ENCODE measurements at places on chromosomes 16 and 17.
A peak's percentile ranks its signal among the peaks of the same experiment; 100 is the strongest.

GRCh38 chr16:89506113-89506504 is 2.1 kb upstream of the SPG7 start:
- DNase-seq: no peak

DNA sequence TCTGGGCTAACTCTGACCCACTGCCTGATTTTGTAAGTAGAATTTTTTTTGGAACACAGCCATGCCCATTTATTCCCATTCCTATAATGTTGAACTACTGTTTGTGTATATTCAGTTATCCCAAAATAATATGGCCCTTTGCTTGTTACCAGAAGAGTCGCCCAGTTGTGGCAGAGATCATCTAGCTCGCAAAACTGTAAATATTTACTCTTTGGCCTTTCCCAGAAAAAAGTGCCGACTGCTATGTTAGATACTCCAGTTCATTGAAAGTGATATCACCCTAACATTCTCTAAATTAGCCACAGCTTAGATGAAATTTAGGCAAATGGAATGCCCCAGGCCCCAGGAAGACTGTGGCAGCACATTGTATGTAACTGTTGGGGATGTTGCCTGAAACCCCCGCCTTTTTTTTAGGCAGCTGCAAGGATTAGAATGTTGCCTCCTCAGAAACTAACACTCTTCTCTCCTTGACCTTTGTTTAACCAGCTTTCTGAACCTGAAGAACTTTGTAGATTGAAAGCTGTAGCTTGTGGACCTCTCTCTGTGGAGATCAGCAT is 19.1 kb downstream of the WWOX start:
- DNase-seq: no peak

DNA sequence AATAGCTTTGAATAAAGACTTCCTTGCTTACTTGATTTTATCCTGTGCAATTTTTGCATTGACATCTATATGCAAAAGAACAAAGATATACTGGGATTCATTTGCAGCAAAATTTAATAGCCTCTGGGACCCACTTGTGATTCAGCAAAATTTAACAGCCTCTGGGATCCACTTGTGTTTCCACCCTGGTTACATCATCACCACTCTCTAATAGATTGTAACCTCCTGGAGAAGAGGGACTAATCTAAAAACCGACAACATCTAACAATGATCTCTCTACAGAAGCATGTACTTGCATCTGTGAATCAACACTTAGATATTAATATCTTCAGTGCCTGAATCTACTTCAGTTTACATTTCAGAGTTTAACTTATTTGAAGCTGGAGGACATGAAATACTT is 202.0 kb upstream of the CPHXL start:
- no peak for DNase-seq

DNA sequence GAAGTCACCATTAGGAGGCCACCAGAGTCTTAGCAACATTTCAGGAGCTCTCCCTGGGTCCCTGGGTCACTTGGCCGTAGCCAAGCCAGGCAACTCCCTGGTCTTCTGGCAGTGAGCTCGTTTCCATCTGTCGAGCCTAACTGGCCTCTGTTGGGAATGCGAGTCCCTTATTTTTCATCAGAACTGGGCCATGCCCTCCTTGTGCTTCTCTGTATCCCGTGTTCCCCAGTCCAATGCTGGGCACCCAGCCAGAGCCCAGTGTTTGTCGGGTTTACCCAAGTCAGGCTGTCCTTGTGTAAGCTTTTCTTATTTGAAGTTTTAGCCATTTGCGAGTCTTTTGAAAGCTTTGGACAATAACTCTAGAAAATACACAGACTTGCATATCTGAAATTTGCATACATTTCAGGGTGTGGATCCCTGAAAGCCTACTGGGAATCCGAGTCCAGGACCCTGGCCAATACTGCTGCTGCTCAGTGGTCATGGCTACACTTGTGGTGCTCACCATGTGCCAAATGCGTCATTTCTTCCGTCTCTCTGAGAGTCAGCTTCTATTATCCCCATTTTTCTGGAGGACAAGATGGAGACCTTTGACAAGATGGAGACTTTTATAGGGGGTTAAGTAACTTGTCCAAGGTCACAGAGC is 81.6 kb upstream of the LGALS9 start:
- DNase-seq: no peak

DNA sequence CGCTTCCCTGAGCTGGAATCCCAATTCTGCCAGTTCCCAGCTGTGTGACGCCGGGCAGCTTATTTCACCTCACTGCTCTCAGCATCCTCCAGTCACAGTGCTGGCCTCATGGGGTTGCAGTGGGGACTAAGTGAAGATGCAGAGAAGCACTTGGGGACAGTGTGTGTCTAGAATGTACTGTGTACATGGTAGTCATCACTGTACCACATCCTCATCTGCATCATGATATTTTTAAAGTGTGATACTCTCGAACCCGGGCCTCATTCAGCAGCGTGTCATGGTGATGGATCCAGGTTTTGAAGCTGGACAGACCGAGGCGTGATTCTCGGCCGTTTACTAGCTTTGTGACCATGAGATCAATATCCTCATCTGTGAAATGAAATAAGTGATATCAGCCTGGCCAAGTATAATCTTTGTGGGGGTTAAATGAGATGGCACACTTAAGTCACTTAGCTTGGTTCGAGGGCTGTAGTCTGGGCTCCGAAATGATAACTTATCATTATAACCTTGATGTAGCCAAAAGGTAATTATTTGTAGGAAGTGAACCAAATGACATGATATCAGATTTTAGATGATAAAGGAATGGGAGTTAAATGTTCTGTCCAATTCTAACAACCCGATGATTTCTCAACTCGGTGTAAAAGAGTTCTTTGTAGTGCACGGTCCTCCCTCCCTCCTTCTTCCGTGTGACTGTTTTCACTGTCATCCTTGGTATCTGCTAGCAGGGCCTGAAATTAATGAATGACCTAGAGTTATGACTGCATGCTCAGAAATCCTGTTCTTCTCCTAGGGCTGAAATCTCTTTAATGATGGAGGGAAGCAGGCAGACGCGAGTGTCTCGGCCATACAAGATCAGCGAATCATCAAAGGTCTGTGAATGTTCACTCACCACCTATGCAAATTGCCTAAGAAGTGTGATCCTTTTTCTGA is 2.0 kb downstream of the KLHL36 start:
- DNase-seq: no peak

DNA sequence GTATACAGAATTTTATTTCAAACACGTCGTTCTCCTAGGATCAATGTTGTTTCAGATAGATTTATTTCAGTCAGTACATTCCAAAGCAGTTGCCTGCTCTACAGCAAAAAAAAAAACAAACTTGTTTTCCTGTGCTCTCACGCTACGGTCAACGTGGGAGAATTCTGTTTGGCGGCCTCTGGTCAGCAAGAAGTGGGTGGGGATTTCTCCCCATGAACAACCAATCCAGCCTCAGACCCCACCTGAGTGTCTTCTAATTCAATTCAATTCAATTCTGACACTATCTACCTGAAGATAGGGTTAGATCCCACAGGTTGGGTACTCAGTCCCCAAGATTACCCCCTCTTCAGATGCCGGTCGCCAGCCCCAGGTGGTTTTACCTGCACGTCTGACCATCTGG is 22.1 kb downstream of the C17orf58 start:
- DNase-seq: no peak

DNA sequence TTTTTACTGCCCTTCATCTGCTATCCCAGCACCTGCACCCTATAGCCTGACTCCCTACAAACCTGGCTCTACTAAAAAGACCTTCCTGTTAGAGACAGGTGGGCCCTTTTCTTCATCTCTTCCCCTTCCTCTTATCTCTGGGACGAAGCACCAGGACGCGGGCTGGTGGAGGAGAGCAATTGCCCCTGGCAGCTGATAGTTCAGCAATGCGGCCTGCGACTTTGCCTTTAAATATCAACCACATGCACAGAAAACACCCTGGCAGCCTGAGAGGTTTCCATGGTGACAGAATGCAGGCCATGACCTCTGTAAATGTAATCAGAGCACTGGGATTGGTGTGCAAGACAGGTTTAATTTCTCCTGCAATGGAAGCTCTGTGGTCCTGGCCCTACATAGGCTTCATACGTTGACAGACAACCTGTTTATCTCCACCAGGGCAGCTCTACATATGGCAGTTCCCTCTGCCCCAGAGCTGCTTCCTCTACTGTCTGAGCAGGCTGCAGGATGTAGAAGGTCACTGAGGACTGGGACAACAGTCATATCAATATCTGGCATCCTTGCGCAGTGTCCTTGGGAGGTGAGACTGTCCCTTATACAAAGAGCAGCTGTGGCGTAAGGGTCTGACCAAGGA is 10.0 kb upstream of the SKAP1 start:
- no peak for DNase-seq

GRCh38 chr17:77528516-77529327 is 388.0 kb downstream of the SEC14L1 start:
- DNase-seq: peak; percentile 68

GRCh38 chr16:48834576-48834975 is 224.6 kb upstream of the N4BP1 start:
- DNase-seq: no peak

DNA sequence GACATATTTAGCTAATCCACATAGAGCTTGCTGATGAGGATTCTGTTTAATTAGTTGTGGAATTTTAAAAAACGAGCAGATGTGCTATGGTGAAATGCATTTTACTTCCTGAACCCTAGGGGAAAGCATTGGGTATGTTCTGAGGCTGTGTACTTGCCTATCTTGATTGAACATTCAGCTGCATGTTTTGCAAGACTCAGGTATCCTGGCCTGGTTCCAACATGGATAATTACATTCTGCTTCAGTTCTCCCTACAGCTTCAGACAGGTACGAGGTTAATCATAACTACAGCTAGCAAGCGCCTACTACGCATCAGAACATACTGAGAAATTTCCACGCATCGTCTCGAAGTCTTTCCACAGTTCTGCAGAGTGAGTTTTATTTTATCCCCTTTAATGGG is 77.0 kb downstream of the HS3ST2 start:
- DNase-seq: no peak

- peak; percentile 57 for DNase-seq
Observed at GRCh38 chr16:57802341-57803133, at the start of gene KIFC3. Gene KIFC3, minus strand, starts transcription at chr16:57802491. Its CDS starts 4,248 bp downstream, at chr16:57798243.

DNA sequence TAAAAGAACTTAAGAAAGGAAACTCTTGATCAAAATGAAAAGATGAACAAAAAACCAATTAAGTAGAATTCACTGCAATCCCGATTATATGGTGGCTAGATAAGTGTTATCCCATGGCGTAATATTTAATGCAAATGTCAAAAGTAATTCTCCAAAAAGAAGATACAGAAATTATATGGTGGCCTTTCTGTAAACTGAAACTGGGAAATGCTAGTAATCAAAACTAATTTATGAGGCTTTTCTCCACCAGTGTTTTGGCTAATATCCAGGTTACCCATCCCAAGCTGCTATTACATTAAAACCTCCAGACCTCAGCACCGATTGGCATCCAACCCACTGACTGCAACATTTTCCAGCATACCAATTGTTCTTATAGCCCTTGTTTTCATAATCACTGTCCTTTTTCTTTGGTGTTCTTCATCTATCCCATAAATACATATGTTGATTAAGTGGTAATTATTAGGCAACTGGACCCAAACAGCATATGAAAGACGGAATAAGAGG is 77.2 kb upstream of the TNRC6A start:
- no peak for DNase-seq

GRCh38 chr17:4422864-4423263 is 10.9 kb upstream of the SPNS3 start:
- no peak for DNase-seq

GRCh38 chr16:10090816-10091215 is 91.4 kb downstream of the GRIN2A start:
- DNase-seq: no peak

DNA sequence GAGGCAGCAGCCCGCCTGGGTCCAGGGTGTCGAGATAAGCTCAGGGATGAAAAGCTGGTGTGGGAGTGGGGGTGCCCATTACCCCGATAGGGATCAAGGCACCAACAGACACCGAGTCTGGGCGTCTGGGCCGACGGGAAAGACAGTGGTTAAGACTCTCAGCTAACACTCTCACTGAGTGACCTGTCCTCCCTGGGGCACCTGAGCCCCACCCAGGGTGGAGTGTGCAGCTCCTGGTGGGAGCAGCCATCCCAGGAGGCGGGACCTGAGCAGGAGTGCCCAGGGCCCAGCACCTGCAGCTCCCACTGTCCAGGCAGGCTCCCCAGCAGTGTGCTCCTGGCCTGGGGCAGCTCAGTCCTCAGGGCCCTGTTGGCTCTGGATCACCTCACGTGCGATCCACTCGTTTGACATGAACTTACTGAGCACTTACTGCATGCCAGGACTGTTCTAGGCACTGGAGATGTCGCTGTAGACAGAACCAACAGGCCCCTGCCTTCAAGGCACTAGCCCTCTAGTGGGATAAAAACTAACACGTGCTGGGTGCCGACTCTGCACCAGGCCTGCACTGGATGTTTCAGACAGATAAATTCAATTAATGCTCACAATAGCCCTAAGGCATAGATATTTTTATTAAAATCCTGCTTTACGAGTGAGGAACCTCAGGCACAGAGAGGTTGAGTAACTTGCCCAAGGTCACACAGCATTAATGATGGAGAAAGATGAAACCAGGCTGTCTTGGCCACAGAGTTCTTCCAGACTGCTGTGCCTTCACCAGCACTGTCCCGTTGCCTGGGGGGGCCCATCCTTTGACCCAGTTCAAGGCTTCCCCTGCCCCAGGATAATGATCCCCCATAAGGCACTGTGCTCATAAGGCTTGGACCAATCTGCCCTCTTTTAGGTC is 1.9 kb downstream of the EVPLL start:
- no peak for DNase-seq

GRCh38 chr16:2611499-2611862 is 70.8 kb upstream of the KCTD5 start:
- no peak for DNase-seq

- DNase-seq: no peak
Observed at GRCh38 chr16:27468941-27469531, 67.1 kb downstream of the IL21R start.

- no peak for DNase-seq
Observed at GRCh38 chr16:89293276-89294143, 76.0 kb downstream of the ZNF778 start.

- DNase-seq: no peak
Observed at GRCh38 chr16:17295948-17296347, 174.8 kb downstream of the XYLT1 start.

GRCh38 chr16:89860747-89861304 is 12.6 kb upstream of the TCF25 start:
- DNase-seq: peak; percentile 78

DNA sequence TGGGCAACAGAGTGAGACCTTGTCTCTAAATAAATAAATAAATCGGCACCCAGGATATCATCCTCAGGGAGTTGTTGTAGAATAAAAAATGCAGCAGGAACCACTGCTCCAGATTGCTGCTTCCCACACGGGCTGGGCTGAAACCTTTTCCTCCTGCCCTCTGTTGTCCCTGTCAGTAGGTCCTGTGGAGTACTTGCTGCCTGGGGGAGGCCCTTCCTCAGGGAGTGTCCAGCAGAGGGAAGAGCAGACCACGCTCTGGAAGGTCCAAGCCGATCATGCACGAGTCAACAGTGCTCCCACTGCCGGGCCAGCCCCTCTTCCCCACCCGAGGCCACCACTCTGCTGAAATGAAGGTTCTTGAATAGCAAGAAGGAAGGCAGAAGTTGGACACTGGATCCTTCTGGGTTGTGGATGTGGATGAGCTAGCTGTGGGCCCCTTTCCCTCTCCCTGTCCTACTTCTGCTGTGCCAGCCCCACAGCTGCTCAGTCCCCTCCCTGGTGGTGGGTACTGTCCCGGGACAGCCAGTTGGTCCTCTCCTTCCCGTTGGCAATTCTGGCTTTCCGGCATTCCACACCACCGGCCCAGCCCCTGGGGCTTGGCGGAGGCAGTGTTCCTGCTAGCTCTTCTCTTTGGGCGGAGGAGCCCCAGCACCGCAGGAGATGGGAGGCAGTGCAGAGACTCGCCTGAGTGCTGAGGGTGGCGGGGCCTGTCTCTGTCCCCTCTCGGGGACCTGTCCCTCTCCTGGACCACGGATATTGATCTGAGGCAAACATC is 10.8 kb downstream of the CDK5R1 start:
- no peak for DNase-seq

- DNase-seq: no peak
Observed at GRCh38 chr16:24851700-24852099, 5.9 kb downstream of the SLC5A11 start.
